G401 (cell line): ENCODE measurements at places on chromosomes 13 and 19.

- no peak for DNase-seq
Observed at GRCh38 chr19:42316223-42317211, 3.4 kb downstream of the TMEM145 start.

- peak; percentile 8 for DNase-seq
Observed at GRCh38 chr13:114235697-114236096, 1.0 kb downstream of the CDC16 start.

DNA sequence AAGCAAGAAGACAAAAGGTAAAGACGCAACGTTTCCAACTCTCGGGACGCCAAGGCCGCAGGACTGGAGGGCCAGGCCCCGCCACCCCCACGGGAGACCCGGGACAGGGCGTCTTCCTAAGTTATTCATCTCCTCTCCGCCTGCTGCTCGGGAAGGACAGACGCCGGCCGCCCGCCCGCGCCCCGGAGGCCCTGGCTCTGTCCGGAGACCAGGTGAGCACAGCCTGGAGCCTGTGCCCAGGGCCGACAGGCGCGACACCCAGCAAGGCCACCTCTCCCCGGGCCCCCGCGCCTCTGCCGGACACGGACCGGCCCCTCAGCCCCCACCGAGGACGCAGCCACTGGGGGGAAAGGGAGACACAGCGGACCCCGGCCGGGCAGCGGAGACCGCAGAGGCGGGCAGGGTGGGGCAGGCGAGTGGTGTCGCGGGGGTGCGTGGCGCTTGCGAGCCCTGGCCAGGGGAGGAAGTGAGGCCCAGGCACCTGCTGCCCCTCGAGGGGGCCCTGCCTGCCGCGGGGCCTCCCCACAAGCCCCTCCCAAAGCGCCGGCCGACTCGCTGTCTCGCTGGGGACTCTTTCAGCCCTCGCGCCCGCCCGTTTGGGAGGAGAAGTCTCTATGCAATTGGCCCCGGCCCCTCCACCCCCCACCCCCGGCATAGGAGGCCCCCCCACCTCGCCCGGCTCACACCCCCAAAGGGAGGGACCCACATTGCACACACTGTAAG is 17.2 kb downstream of the SMIM24 start:
- no peak for DNase-seq

GRCh38 chr13:92412996-92413395 is 813.6 kb upstream of the GPC6 start:
- DNase-seq: no peak

GRCh38 chr19:57905258-57905657 is 11.1 kb downstream of the ZNF417 start:
- DNase-seq: no peak

- DNase-seq: no peak
Observed at GRCh38 chr19:10552510-10553053, 8.9 kb downstream of the ATG4D start.

DNA sequence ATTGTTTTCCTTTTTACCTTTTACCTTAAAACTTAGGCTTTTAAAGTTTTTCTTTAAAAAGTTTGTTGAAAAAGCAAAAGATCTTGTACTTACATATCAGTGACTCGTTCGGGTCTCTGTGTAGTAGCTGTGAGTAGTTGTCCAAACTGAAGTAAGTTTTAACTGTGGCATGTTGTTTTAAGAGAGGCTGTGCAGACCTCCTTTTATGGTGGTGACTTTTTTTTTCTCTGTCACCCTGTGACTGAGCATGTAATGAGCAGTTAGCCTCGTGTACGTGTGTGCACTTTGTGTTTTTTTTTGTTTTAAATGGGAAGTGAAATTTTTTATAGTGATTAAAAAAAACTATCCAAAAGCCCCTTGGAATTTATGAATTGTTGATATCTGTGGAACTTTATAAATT is at the start of gene GPR183:
TSS of gene GPR183 (minus strand) at position 153 of the 400 bp plus-strand sequence. CDS start 11,254 bp downstream, outside the sequence.
- DNase-seq: no peak

DNA sequence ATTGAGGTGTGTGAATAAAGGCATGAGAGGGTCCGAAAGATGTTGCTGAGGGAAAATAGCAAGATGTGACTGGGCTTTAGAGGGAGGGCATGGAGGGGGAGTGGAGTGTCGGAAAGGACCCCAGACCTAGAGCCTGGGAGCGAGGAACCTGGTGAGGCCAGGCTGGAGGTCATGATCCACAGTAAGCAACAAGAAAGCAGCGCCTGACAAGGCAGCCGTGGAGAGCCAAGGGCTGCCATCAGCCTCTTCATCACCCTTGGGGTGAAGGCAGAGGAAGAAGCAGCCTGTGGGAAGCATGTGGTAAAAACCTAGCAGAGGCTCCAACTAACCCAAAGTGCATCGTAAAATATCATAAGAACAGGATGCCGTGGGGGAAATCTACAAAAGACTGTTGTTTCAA is 162.8 kb upstream of the SOX1 start:
- DNase-seq: no peak

DNA sequence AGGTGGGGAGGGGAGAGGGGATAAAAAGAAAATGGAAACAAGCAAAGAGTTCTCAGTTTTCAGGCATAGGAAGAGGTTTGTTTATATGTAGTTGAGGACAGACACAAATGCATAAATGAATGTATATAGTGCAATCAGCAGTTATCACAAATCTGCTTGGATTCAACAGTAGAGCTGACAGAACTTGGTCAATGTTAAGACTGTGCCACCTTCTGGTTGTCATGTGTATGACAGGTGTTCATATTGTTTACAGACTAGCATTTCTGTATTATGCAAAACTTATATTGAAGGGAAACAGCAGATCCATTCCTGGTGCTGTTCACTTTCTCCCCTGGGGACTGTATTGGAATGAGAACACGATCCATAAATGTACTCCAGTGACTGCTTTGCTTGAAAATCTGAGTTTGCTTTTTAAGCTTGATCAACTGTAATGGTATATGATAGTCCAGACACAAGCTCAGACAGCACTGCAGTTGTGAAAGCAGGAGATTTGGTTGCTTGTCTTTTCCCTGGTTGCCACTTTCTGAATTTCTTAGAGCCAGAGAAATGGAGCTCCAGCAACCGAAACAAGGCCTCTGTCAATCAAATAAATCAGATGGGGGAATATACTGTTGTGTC is 319.5 kb upstream of the OBI1 start:
- DNase-seq: peak; percentile 75

DNA sequence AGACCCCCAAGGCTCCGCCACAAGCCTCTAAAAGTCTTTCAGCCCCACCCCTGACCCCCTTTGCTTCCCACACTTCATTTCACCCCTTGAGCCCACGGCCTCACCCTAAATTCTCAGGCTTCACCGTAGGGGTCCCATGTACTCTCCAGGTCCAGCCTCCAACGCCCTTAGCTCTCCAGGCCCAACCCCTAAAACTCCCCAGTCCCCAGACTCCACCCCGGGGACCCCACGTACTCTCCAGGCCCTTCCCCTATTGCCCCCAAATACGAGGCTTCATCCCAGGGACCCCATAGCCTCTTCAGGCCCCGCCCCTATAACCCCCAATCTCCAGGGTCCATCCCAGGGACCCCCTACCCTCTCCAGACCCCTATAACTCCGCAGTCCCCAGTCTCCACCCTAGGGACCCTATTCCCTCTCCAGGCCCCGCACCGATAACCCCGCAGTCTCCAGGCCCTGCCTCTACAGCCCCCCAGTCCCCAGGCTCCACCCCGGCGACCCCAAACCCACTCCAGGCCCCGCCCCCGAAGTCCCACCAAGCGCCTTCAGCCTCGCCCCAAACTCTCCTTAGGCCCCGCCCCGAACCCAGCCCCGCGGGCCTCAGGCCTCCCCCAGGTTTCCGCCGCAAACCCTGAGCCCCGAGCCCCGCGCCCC is 619 bp downstream of the MED16 start:
- no peak for DNase-seq

DNA sequence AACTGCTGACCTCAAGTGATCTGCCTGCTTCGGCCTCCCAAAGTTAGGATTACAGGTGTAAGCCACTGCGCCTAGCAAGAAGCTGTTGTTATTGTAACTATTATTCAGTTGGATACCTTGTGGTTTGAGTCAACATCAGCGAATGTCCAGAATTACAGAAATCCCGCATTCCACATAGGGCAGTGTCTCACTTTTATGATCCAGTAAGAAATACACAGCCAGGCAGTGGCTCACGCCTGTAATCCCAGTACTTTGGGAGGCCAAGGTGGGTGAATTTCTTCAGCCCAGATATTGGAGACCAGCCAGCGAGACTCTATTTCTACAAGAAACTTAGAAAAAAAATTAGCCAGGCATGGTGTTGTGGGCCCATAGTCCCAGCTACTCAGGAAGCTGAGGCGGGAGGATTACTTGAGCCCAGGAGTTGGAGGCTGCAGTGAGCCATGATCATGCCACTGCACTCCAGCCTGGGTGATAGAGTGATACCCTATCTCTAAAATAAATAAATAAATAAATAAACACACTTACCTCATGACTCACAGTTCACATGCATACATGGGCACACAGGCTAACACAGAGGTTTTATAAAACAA is 43.8 kb downstream of the SPTBN4 start:
- DNase-seq: no peak

DNA sequence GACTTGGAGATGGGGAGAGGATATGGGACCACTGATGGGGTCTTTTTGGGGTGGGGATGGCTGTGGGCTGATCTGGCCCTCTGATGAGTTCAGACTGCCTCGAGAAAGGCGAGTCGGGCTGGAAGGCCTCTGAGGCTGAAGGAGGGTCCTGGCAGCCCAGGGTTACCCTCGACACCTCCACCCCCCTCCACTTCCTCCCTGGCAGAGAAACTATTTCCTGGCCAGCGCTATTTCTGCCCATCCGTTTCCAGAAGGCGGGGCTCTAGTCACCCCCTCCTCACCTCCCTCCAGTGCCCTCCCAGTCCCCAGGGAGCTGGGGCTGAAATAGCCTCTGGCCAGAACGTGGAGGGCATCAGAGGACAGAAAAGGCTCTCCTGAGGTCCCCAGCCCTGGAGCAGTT is 9.7 kb downstream of the EXOC3L2 start:
- DNase-seq: no peak

DNA sequence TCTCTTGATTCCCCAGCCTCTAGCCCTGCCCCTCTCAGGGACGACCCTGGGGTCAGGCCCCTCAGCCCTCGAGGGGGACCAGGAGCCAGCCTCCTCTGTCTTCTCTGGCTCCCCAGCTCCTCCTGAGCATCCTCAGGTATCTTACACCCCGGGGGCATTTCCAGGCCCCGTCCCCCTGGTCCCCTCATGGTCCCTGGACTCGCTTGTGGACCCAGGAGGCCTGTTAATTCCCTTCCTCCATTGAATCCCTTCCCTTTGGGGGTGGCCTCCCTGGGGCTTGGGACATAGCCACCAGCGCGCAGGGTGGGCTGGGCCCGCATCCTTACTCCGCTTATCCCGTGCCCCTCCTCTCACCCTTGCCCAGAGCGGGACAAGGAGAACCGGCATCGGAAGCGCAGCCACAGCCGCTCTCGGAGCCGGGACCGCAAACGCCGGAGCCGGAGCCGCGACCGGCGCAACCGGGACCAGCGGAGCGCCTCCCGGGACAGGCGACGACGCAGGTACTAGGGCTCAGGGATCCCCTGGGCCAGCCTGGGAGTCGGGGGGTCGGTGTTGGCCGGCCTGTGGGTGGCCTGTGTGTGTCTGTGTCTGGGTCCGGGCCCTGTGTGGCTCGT is 4.1 kb downstream of the U2AF2 start:
- DNase-seq: no peak

DNA sequence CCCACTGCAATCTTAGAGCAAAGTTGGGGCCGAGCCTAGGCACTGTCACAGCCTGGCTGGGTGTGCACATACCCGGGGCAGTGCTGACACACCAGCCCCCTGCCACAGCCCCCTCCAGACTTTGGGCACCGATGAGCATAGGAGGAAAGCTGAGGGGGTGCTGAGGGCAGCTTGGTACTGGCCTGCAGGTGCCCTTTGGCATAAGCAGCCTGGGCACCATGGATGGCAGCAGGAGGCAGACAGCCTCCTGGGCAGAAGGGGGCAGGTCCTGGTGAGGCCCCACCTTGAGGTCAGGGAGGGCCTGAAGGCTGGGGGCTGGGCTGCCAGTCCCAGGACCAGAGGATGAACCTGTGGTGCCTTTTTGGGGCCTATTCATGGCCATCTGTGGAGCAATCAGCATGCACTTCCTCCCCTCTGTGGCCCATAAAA is 8.2 kb downstream of the IGFL4 start:
- DNase-seq: no peak

DNA sequence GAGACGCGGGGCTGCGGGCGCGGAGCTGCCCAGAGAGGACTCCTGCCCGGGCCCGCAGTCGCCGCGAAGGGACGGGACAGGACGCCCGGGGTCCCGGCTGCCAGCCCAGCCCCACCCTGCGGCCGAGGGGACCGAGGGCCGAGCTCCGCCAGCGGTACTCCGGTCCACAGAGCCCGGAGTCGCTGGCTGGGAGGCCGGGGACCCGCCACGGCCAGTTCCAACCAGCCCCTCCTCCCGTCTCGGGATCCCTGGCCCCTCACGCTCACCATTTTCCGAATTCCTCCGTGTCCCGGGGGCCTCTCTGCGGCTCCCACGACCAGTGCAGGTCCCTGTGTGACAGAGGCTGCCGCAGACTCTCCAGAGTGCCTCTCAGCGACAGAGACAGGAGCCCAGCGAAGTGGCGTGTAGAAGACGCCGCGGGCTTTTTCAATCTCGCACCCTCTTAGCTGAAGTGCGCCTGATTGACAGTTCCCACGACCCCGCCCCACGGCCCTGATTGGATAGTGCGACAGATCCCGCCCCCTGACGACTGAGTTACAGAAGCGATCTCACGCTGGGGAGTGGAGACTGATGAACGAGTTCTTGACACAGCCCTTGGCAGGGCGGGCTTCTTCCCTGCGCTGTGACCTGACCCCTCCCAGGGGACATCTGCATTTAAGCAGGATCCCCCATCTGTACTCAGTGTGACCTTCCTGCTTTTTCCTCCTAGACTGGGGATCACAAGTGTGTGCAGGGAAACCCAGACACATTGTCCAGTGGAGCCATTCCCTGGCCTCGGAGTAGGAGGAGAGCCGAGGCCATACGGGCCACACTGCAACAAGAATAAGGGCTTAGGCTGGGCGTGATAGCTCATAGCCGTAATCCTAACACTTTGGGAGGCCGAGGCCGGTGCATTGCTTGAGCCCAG is 44.0 kb downstream of the ZNF823 start:
- peak; percentile 97 for DNase-seq

GRCh38 chr19:45074744-45075300 is 1.5 kb downstream of the ZNF296 start:
- peak; percentile 29 for DNase-seq

DNA sequence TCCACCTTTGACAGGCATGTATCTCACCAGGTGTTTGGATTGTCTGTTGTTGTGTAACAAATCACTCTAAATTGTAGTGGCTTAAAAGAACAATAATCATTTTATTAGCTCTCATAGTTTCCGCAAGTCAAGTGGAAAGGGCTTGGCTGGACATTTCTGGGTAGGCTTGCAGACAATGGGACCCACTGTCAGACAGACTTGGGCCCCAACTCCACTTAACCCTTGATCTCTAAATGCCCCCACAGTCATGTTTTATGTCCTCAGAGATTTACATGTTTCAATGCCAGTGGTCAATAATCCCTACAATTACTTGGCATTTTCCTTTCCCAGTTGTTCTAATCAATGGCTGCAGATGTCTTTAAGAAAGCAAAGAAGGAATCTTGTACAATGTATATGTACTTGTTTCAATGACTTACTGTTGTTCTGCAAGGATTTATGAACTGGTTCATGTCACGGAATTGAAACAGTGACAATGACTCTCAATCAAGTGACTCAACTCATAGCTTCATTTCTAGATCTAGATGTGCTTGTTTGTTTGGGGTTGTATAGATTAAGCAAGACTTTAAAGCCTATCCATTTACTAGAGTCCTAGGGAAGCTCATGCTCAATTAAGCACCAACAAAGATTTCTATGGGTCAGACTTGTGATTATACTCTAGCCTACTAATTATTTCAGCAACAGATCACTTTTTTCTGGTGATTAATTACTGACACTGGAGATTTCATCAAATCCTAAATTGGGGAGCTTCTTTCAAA is 510.1 kb upstream of the NBEA start:
- DNase-seq: no peak
